ENCODE measurements at places on chromosomes 13 and 19.

- no peak for DNase-seq
Measured at GRCh38 chr19:1657746-1658145, 5.3 kb upstream of the TCF3 start.

- no peak for DNase-seq
Measured at GRCh38 chr13:105672881-105673280, 862.6 kb downstream of the EFNB2 start.

- DNase-seq = no peak
Measured at GRCh38 chr19:9166846-9167245, 11.9 kb upstream of the OR7D2 start.

DNA sequence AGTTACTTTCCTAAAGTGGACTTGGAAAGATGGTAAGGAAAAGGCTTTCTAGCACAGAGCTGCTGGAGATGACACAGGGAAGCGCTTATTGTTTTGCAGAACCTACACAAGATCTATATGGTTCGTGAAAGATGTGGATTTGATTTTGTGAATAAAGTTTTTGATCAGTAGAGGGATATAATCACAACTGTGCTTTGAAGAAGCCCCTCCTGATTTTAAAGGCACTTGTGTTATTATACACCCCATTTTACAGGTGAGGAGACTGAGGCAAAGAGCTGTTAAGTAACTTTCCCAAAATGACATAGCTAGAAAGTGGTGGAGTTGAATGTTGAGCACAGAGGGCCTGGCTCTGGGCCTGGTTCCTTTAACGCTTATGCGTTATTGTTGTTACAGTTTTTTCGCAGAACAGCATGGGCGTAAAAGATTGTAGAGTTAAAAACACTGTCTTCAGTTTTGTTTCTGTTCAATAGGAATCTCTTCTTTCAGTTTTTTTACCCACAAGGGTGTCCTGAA, 1.4 kb downstream of the TDRD3 start:
- no peak for DNase-seq

DNA sequence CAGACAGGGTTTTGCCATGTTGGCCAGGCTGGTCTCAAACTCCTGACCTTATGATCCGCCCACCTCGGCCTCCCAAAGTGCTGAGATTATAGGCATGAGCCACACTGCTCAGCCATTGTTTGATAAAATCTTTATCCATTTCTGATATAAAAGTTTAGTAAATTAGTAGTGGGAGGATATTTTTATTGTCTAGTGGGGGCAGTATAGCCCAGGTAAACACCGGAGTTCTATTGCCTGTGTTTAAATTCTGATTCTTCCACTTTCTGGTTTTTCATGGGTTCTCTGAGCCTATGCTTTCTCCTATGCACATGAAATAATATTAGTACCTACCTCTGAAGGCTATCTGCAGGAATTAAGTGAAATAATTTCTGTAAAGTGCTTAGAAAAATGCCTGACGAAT, 20.1 kb upstream of the ARHGEF18 start:
- no peak for DNase-seq

DNA sequence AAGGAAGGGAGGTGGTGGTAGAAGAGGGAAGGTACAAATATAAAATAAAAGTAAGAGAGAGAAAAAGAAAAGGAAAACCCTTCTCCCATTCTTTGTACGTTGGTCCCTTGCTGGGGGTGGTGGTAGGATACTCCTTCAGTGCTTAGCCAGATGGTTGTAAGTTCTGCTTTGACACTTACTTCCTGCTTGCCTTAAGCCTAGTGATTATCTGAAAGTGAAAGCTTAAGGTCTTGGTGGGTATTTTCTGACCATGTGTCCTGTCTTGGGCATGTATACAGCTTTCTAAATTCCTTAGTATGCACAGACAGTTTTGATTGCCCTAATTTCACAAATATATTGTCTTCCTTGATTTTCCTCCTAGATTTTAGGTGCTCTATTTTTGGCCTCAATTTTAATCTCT, 314.8 kb downstream of the PCDH17 start:
- DNase-seq = no peak

DNA sequence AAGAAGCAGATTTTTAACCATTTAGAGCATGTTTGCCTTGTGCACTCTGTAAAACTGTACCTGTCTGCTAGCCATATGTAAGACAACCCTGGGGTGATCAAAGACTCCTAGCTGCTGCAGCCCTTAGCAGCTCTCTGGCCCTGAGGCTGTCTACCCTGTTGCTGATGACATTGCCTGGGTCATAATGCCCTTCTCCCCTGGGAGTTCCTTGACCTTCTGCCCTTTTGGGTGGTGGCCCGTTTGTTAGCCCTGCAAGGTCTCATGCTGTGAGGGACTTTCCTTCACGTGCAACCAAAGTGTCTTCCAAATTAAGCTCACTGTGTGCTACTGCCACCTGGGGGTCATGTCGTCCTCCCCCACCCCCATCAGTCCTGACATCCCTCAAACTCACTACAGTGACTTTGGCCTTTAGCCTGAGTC, 7.4 kb downstream of the GPC6 start:
- DNase-seq = no peak

DNA sequence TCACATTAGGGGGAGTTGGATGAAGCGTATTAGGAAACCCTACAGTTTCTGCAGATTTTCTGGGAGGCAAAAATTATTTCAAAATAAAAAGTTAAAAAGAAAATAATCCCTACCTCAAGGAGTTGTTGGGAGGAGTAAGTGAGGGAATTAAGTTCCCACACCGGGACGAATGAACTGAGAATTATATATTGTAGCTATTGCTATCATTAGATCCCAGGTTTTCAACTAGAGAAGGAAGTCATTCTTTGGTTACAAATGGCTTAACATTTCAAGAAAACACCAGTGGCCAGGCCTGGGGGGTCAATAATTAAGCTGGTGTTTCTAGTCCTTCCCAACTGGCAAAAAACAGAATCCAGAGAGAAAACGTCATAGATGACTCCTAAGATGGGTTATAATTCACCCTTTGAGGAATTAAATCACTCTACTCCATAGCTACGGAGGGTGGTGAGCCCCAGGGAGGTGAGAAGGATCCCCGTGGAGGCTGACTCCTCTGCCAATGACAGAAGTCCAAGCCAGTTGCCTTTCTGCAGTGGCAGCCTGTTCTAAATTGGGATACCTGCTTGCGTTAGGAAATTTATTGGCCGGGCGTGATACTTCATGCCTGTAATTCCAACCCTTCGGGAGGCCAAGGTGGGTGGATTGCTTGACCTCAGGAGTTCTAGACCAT, 1.2 kb upstream of the MYDGF start:
- peak; percentile 61 for DNase-seq

GRCh38 chr13:36217456-36217855, 3.1 kb upstream of the SOHLH2 start:
- DNase-seq = no peak

DNA sequence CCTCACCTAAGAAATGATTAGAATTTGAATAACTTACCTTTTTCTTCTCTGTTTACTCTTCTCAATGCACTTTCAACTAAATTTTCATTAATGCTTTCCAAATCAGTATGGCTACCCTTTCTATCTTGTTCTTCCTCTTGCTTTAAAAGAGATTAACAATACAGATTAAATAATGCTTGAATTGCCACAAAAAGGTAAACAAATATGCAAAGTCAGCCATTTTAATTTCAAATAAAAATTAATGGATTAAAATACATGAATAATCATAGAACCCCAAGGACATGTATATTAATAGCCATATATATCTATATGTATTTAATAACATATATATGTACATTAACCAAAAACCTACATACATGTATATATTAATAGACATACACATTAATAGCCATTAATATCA, 7.9 kb upstream of the NEK5 start:
- no peak for DNase-seq

- no peak for DNase-seq
Measured at GRCh38 chr19:55579766-55580621, 654 bp downstream of the ZNF579 start.

GRCh38 chr13:31224963-31225559, 25.3 kb downstream of the B3GLCT start:
- DNase-seq = no peak

DNA sequence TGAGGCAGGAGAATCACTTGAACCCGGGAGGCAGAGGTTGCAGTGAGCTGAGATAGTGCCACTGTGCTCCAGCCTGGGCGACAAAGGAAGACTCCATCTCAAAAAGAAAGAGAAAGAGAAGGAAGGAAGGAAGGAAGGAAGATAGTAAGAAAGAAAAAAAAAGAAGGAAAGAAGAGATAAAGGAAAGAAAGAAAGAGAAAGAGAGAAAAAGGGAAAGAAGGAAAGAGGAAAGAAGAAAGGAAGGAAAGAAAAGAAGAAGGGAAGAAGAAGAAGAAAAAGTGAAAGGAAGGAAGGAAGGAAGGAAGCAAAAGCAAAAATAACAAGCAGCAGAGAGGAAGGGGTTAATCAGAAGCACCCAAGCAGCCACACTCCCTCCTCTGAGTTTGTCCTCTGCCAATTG, 32.1 kb downstream of the NWD1 start:
- no peak for DNase-seq

GRCh38 chr19:3204646-3205275, 19.0 kb downstream of the NCLN start:
- no peak for DNase-seq

DNA sequence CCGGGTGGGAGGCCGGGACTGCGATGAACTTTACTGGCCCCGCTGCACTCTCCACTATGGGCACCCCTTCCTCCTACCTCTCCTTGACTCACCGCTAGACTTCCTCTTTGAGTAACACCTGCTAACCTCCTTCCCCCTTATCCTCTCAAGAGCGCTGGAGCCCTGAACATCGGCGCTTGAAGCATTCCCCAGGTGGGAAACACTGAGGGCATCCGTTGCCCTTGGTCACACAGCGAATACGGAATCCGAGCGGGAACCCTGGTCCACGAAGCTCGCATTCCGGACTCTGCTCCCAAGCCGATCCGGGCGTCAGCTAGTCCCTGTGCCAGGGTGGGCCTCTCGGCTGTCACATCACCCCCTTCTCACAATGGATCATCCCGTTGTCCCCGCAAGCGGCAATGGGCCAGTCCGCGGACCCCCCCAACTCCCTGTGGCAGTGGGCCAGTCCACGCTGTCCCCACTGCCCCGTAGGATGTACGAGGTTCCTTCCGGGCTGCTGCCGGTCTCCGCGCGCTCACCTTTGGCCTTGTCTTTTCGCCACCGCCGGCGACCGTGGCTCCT, 4.2 kb downstream of the LIPE start:
- no peak for DNase-seq

DNA sequence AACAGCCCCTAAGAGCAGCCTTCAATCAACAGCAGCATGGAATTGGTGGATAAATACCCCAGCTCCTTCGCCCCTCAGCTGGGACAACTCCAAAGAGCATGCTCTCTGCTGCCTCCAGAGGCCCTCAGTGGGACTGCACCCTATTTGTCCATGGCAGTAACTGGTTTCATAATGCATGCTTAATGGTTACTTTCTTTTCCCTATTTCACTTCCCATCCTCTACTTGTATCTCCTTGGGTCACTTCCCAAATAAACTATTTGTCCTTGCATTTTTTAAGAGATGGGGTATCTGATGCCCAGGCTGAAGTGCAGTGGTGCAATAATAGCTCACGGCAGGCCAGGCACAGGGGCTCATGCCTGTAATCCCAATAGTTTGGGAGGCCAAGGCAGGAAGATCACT, 13.5 kb upstream of the TPM4 start:
- DNase-seq = peak; percentile 10

DNA sequence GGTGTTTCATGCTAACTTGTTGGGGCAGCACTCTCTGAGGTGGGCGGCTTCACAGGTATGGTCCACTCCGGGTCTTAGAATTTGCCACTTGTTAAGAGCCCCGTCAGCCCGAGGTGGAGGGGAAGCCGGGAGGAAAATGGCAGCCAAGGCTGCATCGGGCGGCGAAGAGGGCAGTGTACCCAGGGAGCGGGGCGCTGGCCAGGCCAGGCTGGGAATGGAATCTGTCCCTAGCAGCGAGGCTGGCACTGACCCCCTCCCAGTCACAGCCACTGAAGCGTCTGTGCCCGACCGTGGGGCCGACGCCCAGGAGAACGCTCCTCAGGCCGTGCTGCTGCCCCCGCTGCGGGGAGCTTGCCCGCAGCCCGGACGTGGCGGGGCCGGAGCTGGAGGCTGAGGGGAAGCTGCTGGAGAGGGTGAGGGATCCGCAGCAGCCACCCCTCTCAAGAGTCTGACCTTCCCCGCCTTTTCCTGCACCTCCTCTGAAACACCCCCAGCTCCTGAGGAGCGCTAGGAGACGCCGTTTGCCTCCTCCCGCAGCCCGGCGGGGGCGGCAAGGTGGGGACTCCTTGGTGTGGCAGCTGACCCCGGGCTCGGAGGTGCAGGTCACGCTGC, 313.8 kb upstream of the SPRY2 start:
- no peak for DNase-seq

GRCh38 chr13:71625694-71626093, 241.3 kb downstream of the DACH1 start:
- no peak for DNase-seq

DNA sequence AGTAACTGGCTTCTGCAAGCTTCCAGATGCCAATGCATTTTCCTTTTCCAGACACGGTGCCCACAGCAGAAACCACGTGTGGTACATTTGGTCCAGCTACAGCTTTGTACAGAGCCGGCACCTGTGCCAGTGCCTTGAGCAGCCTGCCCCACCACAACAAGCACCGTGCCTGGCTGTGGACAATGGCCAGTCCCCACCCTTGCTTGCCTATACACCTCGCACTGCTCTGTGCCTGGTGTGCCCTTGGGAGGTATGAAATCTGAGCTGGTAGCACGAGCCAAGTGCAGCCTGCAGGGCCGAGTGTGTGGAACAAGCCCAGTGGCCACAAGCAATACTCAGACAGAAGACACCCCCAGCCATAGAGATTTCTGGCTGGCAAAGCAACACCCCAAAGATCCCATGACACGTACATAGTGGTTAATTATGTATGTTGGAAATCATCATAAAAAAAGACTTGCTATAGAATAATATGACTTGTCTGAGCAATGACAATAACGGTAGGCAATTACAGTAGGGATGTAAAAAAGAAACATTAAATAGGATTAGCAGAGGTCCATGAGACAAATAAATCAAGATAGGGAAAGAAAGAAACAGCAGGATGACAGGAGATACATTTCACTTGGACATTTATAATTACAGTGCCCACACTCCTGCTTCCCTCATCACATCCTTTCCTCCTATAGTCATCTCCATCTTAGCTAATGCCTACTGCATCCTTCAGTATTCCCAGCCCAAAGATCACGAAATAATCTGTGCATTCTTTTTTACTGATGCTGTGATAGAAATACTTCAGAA, 1399.5 kb downstream of the PCDH9 start:
- no peak for DNase-seq

GRCh38 chr13:85266331-85266730, 532.9 kb downstream of the SLITRK6 start:
- DNase-seq = no peak

GRCh38 chr13:94997126-94997525, 284.8 kb upstream of the SOX21 start:
- no peak for DNase-seq

GRCh38 chr19:50268041-50268440, 61.1 kb downstream of the KCNC3 start:
- DNase-seq = no peak

DNA sequence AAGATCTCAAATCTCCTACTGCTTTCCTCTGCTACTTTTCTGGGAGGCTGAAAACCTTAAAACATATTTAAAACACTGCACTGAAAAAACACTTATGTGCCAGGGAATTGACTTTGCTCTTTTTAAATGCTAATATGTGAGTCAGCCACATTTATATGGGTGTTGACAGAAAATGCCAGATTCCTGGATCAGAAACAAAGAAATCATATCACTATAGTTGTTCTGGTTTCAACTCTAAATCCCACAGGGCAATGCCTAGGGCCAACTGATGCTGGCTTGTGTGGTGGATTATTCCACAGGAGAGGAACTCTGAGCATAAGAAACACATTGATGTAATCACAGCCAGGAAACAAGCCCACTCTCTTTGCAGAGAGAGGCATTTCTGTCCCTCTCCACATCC, 1439.0 kb upstream of the SPRY2 start:
- DNase-seq = no peak

Data from RCC 7860 (cell line).